ENCODE measurements at places on chromosomes 1 and 21.

- peak; percentile 47 for DNase-seq
These were observed 177.5 kb downstream of the VPS13D start for GRCh38 chr1:12407050-12407961.

GRCh38 chr1:228005511-228006033 lies 1.2 kb upstream of the WNT3A start:
- no peak for DNase-seq

DNA sequence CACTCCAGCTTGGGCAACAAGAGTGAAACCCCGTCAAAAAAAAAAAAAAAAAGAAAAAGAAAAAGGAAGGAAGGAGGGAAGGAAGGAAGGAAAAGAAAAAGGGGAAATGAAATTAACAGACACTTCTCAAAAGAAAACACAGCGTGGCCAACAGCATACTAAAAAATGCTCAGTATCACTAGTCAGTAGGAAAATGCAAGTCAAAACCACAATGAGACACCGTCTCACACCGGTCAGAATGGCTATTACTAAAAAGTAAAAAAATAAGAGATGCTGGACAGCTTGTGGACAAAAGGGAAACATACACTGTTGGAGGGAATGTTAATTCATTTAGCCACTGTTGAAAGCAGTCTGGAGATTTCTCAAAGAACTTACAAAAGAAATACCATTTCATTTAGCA lies 369.5 kb upstream of the BRINP3 start:
- no peak for DNase-seq

DNA sequence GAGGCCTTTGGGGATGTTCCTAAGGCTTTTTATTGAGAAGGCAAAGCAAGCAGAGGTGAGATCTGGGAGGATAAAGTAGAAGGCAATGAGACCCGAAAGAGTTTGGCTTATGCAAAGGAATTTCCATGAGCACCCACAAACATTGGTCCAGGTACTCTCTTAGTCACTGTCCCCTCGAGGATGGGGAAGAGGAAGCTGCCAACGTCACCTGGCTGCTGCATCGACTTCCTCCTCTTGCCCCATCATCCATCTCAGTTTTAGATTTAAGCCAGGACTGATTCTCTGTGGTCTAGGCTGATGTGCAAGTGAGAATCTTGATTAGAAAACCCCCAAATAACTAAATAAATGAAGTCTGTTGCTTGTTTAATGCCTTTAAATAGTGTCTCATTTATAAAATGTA lies 28.7 kb downstream of the RUNX1 start:
- peak; percentile 31 for DNase-seq

DNA sequence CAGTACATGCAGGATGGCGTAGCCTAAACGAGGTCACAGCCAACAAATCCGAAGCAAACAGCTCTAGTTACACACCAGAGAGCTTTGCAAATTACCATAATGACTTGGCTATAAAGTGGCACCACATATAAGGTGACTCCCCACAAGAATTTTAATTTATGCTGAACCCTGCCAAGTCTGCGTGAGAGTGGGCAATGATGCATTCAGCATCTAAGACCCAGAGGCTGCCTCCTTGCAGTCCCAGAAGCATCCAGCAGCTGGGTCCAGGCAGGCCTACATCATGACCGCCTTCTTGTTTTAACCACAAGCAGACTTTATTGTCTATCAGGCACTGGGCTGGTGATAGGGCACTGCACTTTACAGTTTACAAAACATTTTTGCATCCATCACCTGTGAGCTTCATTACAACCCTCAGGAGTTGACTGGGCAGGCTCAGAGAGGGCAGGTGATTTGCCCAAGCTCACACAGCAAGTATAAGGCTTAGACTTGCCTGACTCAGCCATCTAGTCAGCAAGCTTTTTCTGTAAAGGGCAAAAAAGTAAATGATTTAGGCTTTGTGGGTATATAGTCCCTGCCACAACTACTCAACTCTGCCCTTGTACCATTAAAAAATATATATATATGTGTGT lies 134.6 kb downstream of the GLIS1 start:
- no peak for DNase-seq

DNA sequence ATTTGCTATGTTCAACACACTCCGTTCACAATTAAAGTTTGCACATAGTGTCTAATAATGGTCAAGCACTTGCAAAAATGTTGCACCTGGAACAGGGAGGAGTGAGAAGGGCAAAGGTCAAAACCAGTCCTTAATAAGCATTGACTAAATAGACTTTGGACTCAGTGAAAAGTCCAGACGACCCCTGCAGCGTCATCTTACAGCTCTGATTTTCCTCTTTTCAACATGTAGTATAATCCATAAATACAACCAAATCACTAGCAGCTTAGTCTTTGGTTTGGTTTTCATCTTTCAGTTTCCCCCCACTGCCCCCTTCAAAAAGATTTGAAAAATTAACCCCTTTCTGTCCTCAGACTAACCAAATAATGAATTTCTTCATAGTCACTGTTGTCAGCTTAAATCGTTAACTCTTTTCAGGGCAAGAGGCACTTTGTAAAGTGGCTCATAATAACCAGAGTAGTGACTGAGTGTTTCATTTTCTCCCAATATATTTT lies 290.3 kb downstream of the PTPRC start:
- no peak for DNase-seq

DNA sequence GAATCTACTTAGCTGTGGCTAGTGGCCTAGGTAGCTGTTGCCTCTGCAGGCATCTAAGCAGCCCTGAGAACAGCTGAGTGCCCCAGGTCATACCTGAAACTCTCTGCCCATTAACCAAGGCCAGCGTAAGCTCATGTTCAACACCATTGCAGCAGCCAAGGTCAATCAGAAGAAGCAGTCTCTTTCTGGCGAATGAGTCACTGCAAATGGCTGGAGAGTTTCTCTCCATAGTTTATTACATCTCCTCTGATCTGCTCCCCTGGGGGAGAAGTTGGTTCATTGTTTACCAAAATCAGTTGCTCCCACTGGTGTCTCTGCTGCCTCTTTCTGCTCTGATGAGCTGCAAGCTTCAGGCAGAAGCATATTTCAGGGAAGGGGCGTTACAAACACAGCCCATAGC lies 6.9 kb upstream of the BCL9 start:
- DNase-seq = no peak

- no peak for DNase-seq
These were observed 20.6 kb downstream of the WASF2 start for GRCh38 chr1:27469334-27469733.

- peak; percentile 84 for DNase-seq
These were observed 5.2 kb downstream of the TNFRSF18 start for GRCh38 chr1:1200876-1201810.

DNA sequence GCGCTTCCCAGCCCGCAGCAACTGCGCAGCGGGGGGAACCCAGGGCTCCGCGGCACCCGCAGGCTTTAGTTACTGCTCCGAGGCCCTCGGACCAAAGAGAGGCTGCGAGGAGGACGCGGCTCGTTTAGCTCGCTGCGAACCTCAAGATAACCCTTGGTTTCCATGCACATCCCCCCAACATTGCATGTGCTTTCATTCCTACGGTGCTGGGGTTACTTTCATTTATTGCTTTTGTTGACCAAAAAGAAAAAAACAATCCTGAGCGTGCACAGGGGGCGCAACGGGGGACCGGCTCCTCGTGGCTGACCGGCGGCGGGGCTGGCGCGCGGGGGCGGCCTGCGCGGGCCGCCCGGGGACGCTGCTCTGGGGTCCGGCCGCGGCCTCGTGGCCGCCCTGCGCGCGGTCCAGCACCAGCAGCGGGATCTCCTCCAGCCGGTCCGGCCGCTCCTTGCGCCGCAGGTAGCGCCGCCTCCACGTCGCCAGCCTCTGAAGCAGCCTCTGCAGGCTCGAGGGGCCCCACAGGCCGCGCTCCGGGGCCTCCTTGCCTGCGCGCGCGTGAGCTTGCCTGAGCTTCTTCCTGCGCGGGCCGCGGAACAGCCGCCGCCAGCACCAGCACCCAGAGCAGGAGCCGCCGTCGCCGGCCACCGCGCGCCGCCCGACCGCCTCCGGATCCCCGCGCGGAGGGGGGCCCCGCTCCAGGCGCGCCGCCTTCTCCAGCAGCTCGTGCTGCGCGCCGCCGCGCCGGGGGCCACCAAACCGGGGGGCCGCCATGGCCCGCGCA lies 77.4 kb downstream of the DESI2 start:
- peak; percentile 6 for DNase-seq

DNA sequence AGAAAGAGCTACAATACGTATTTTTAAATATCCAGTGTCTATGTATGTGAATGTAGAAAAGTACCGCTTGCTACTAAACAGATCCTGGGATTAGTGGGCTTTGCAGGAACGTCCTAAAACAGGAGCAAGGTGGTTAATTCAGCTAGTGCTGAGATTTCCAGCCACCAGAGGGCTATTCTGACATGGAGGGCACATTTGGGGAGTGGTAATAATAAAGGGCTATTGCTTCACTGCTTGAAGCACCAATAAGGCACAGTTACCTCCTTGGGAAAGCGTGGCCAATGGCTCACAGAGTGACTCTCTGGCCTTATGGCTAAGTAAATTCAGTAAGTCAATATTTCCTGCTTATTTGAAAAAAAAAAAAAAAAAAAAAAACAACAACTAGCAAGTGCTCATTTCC lies 152.4 kb downstream of the GABPA start:
- DNase-seq = no peak

DNA sequence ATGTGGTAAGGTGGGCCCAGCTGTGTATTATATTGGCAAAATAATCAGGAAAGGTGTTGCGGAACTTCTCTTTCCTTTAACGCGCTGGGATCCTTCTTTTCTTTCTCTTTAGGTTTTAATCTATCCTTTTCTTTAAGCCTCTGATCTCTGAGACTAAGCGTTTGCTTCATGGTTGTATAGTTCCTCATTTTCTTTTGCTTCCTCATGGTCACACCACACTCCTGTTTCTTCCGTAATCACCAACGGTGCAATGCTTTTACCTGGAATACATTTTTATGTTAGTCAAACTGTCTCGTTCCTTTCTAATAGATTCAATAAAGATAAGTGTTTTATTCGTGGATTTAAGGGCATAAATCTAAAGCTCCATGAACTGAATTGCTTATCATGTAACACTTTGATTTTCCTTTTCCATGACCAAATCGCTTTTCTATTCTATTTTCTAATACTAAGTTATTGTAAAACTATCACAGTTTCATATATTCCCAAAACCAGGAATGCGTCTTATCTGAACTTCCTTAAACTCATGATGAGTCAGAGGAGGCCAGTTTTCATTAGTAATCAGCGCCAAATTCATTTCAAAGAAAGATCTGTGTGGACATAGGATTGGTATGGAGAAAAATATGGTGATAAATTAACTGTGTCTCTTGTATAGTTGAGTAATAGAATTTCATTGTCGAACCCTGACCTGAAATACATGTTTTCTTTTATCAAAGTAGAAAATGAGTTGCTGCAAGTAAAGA lies 12.2 kb downstream of the SDCCAG8 start:
- no peak for DNase-seq

DNA sequence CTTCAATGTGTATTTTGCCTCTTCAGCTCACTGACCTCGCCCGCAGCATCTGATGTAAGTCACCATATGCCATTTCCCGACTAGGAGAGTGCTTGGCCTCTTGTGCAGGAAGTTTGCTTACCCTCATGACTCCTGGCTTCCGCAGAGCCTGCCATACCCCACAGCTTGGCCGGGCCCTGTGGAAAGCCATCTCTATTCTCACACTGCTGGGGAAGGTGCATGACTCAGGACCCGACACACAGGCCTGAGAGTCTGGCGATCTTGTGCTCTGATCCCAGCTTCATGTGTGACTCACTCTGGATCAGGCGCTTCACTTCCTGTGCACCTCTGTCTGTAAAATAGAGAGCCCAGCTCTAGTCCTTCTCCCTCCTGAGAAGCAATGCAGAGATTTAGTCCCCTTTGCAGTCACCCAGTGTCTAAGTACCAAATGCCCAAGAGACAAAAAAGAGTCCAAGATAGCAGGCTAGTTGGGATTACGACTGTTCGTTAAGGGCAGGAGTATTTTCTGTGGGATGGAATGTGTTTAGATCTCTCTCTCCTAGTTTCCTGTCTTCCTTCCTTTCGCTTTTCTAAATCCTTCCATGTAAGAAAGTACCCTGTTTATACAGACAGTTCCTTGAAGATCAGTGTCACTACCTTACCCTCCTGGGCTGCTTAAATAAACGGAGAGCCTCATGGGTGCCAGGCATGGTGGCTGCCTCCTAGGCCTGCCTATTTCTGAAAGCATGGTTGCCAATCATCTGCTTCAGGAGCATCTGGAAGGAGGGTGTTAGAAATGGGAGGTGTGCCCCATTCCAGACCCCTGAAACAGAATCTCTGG lies 62.8 kb upstream of the KIF26B start:
- DNase-seq = no peak

DNA sequence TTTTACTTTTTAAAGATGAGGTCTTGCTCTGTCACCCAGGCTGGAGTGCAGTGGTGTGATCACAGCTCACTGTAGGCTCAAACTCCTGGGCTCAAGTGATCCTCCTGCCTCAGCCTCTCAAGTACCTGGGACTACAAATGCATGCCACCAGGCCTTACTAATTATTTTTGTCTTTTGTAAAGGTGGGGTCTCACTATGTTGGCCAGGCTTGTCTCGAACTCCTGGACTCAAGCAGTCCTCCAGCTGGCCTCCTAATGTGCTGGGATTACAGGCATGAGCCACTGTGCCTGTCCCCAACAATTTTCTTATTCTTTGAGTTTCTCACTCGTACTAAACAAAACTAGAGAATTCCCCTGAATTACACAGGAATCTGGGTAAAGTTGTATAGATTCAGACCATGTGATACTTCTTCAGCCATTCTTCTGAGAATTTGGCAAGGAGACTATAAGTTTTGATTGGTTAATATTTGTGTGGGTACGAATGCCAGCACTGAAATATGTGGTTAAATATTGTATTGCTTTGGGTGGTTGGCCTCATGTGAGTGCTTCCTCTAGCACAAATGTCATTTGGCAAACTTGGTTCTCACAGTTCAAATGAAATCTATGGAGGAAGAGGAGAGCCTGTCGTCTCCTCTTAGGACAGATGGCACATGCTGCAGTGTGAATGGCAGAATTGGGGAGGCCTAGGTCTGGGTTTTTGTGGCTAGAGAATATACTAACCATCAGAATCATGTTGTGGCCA lies 104.9 kb downstream of the RUNX1 start:
- no peak for DNase-seq

GRCh38 chr1:20477348-20478056 lies 8.5 kb downstream of the CAMK2N1 start:
- no peak for DNase-seq

GRCh38 chr1:117094841-117095604 lies 26.5 kb downstream of the TRIM45 start:
- no peak for DNase-seq

- no peak for DNase-seq
These were observed 2.5 kb upstream of the CHTOP start for GRCh38 chr1:153631047-153632022.

GRCh38 chr1:73910466-73910865 lies 287.5 kb downstream of the LRRIQ3 start:
- DNase-seq = no peak

DNA sequence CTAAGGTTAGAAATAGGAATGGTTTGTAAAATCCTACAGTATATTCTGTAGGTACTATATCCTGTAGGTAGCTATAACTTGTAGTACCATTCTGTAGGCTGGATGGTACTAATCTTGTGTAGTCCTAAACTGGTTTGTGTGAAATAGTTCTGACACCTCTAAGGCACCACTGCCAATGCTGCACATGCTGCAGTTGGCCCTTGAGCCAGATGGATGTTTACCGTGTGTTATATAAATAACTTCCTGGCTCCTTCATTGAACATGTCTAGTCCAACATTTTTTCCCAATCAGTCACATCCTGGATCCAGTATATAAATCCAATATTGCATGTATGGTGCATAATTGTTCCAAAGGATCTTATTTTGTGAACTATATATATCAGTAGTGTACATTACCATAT lies 89.5 kb upstream of the GNG4 start:
- DNase-seq = no peak

- no peak for DNase-seq
These were observed 22.8 kb upstream of the KCNC4 start for GRCh38 chr1:110187139-110187890.

Measured in CD4-positive, alpha-beta T cell treated with Interleukin-6 at 100 ng/mL for 8 hours (primary cell).